Left colon (tissue), 2 donors: ENCODE measurements at places on chromosomes 1 and 21. TPM values are rescaled to one million over a fixed set of nuclear protein-coding genes. Genes with fewer than 3 reads are reported as not detected.

Gene KRTCAP2
- total RNA-seq, result 143 TPM

Gene C1orf167
- not detected for total RNA-seq

Gene PAQR6
- total RNA-seq, result 1.8 TPM

Gene CELSR2
- 3.9 TPM for total RNA-seq

Gene ZNF697
- 2.0 TPM for total RNA-seq

Gene TACSTD2
- total RNA-seq, result 0.42 TPM

Gene C8B
- not detected for total RNA-seq

Gene PGLYRP4
- total RNA-seq, result not detected

Gene TSSK3
- total RNA-seq, result 1.9 TPM

- DNase-seq, result no peak
Measured at GRCh38 chr1:10185759-10186158, 24.6 kb upstream of the KIF1B start.

DNA sequence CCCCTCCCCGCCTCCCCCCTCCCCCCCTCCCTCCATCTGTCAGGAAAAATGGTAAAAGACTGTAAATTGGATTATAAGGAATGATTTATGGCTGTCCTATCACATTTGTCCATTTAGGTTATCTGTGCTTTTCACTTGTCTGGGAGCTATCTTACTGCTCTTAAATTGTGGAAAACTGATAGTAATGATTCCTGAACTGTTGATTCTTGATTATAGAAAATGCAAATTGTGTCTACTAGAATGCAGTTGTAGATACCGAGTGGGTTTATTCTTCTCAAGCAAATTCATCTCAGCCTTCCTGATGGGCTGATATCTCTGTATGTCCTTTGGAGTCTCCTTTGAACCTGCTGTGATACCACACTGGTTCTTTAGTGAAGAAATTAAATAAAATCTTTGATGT is 12.3 kb downstream of the RYR2 start:
- no peak for DNase-seq

DNA sequence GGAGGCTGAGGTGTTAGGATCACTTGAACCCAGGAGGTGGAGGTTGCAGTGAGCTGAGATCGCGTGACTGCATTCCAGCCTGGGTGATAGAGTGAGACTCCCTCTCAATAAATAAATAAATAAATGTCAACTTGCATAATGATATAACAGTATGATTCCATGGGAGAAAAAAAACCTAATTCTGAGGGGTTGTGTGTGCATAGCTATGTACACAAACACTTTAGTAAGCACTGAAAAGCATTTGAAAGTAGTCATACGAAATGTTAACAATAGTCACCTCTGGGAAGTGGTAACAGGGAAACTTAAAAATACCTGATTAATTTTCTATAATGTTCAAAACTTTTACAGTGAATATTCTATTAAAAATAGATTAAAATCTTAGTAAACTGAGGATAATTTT is 43.2 kb downstream of the ANKRD13C start:
- DNase-seq, result no peak

DNA sequence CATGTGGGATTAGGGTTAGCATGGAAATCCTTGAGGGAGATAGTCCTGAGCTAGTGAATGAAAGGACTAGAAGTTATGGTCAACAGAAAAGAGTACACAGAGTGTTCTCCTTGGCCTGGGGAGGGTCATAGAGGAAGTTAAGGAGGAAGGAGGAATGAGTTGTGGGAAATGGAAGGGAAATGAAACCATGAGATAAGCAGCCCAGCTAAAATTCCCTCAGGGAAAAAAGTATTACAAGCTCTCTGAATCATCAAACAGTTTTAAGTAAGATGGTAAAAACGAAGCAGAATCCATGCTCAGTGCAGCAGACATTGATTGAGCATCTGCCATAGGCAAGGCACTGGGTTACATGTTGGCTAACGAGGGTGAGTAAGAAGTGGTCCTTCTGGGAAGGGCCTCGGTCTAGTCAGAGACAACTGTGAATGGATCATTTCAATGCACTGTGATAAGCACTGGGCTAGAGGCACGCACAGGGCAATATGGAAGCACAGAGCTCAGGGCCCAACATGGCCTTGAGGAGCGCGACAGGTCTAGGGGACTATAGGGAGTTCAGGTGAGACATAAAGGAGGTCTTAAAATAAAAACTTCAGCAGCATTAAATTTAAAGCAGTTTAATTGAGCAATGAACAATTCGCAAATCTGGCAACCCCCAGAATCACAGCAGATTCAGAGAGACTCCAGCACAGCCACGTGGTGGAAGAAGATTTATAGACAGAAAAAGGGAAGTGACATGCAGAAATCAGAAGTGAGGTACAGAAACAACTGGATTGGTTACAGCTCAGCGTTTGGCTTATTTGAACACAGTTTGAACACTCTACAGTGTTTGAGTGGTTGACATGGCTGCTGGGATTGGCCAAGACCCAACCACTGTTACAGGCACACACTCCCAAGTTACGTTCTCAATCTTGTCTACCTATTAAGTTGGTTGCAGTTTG is 219.5 kb downstream of the HLX start:
- no peak for DNase-seq

DNA sequence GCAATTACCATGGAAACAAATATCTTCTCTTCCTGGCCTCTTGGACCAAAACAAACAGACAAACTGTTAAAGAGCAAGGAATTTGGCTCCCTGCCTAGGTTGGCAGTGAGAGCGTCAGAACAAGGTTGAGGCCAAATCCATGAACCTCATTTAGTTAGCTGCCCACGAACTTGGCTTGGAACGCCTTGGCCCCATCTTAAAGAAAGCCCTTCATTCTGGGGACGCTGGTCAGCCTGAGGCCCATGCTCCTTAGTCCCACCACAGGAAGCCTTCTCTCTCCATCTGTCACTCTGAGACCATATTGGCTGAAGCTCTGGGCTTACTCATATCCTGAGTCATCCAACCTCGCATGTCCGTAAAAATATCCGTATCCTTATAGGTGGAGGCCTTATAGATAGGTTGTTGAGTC is 62.4 kb upstream of the DIRAS3 start:
- no peak for DNase-seq

GRCh38 chr1:170225781-170226530 is 80.2 kb downstream of the NTMT2 start:
- DNase-seq, result no peak

GRCh38 chr21:42022091-42022430 is 11.9 kb upstream of the ZBTB21 start:
- no peak for DNase-seq
